ENCODE measurements at places on chromosomes 3 and 15.

DNA sequence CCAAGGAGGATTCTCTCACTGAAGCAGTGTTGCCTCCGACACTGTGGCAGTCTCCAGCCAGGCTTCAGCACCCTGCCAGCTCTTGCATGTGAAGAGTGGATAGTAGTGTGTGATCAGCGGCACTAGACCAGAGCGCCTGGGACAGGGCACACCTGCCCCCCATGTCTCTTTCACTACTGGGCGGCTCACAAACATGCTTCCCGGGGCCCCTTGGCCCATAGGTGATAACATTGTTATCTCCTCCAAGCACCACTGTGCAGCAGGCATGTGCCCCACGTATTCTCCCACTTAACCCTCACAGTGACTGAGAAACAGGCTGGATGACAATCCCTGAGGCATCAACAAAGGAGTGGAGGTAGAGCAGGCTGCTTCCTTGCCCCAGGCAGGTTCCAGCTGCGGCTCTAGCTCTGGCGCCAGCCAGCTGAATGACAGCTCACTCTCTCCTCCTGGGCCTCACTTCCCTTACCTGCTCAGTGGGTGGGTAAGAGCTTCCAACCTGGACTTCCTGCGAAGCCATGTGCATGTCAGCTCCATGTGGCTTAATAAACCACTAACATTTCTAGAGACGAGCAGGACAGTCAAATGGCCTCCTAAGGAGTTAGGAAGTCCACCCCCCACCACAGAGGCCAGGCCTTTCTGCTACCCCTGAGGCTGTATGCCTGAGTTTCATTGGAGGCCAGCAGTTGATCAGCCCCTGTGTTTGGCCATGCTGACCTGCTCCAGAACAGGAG is 37.8 kb downstream of the KLF13 start:
- ATAC-seq = no peak

- ATAC-seq = no peak
These were observed 394.2 kb upstream of the CBLB start for GRCh38 chr3:106263011-106263410.

- no peak for ATAC-seq
These were observed 33.2 kb upstream of the RPP14 start for GRCh38 chr3:58272891-58273290.

GRCh38 chr3:20141851-20142250 is 44.2 kb downstream of the SGO1 start:
- no peak for ATAC-seq

DNA sequence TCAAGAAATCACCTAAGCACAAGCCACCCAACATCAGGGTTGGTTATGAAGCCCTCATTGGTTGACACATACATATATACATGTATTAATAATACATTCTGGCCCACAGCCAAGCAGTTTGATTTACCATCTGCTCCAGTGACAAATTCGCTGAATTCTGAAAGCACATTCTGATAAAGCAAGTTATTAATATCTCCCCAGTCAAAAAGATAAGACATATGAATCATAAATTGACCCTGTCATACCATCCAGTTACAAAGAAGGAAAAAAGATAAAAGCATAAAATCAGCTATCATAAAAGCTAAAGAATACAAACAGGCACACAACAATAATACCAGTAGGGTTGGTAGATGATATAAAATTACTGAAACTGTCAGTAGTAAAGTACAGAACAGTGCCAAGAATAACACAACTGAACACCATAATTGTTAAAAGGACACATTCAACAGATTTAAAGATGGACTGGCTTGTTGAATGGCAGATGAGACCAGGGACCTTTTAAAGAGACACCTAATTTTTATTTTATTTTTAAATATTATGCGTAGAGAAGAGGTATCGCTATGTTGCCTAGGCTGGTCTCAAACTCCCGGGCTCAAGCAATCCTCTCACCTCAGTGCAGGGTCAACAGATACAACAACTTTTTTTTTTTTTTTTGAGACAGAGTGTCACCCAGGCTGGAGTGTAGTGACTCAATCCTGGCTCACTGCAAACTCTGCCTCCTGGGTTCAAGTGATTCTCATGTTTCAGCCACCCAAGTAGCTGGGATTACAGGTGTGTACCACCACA is 7.7 kb downstream of the SNX4 start:
- ATAC-seq = peak; percentile 96

Measured in activated CD4-positive, CD25-positive, alpha-beta regulatory T cell treated with anti-CD3 and anti-CD28 coated beads, Interleukin-2, amount 50 U/mL, for 24 hours (primary cell).